GM23248 (cell line): ENCODE measurements at places on chromosomes 3 and 15. TPM values are rescaled to one million over a fixed set of nuclear protein-coding genes. Genes with fewer than 3 reads are reported as not detected.

FANCD2 gene
- 3.8 and 4.4 TPM in 2 replicates for polyA plus RNA-seq

ONECUT1 gene
- polyA plus RNA-seq: not detected in 2 replicates

IQCB1 gene
- 10.2 and 11.3 TPM in 2 replicates for polyA plus RNA-seq

TMA7 gene
- polyA plus RNA-seq: 535 and 552 TPM in 2 replicates

ANKRD34C gene
- not detected in 2 replicates for polyA plus RNA-seq

TYRO3 gene
- polyA plus RNA-seq: 7.9 and 8.8 TPM in 2 replicates

IL5RA gene
- polyA plus RNA-seq: not detected in 2 replicates

SLC22A13 gene
- not detected in 2 replicates for polyA plus RNA-seq

RBPMS2 gene
- 0.54 and 0.71 TPM in 2 replicates for polyA plus RNA-seq

STRC gene
- 0.08 TPM in 1 of 2 replicates, not detected in the other for polyA plus RNA-seq

CHRM5 gene
- polyA plus RNA-seq: 0.05 TPM in 1 of 2 replicates, not detected in the other

GDPGP1 gene
- 1.3 TPM in 2 replicates for polyA plus RNA-seq

SLC9C1 gene
- polyA plus RNA-seq: not detected in 2 replicates

TM6SF1 gene
- 0.14 TPM in 1 of 2 replicates, not detected in the other for polyA plus RNA-seq

BHLHE40 gene
- polyA plus RNA-seq: 42.9 TPM in 2 replicates

ARPIN gene
- 5.4 and 6.0 TPM in 2 replicates for polyA plus RNA-seq

LIPC gene
- polyA plus RNA-seq: 0.63 and 1.1 TPM in 2 replicates

MAP6D1 gene
- 2.8 and 3.2 TPM in 2 replicates for polyA plus RNA-seq

ATP13A5 gene
- not detected in 2 replicates for polyA plus RNA-seq

GNAT1 gene
- not detected in 2 replicates for polyA plus RNA-seq

TIMP4 gene
- 0.27 TPM in 1 of 2 replicates, not detected in the other for polyA plus RNA-seq

MYLK gene
- 110 TPM in 2 replicates for polyA plus RNA-seq

CACNA1D gene
- polyA plus RNA-seq: not detected in 2 replicates

GABRB3 gene
- polyA plus RNA-seq: 0.04 and 0.15 TPM in 2 replicates

TGM4 gene
- not detected in 2 replicates for polyA plus RNA-seq

RTP1 gene
- not detected in 2 replicates for polyA plus RNA-seq

CP gene
- polyA plus RNA-seq: not detected in 2 replicates

SNX4 gene
- polyA plus RNA-seq: 27.6 and 29.8 TPM in 2 replicates

RAD54L2 gene
- polyA plus RNA-seq: 9.2 TPM in 2 replicates

ALS2CL gene
- 1.2 and 2.0 TPM in 2 replicates for polyA plus RNA-seq

CHRNA5 gene
- 0.24 and 0.74 TPM in 2 replicates for polyA plus RNA-seq

CFAP161 gene
- polyA plus RNA-seq: not detected in 2 replicates

CLRN1 gene
- not detected in 2 replicates for polyA plus RNA-seq

SYNPR gene
- not detected in 2 replicates for polyA plus RNA-seq

A4GNT gene
- 0.14 TPM in 1 of 2 replicates, not detected in the other for polyA plus RNA-seq

GOLGA6D gene
- polyA plus RNA-seq: not detected in 2 replicates

DPPA4 gene
- 0.06 and 0.15 TPM in 2 replicates for polyA plus RNA-seq
